A549 treated with Mapracorat at 1 μM for 4 hours (cell line): ENCODE measurements at places on chromosomes 11 and 22. TPM values are rescaled to one million over a fixed set of nuclear protein-coding genes. Genes with fewer than 3 reads are reported as not detected.

KDM4E gene
- not detected in 5 replicates for total RNA-seq

CARS1 gene
- total RNA-seq: 55.5 to 69.6 TPM (median 60.2 TPM) in 5 replicates

SLC5A1 gene
- total RNA-seq: 0.06 TPM in 1 of 5 replicates, not detected in the others

TMEM121B gene
- total RNA-seq: 0.09 to 0.25 TPM (median 0.14 TPM) in 5 replicates

PRRG4 gene
- total RNA-seq: 1.5 to 1.8 TPM (median 1.6 TPM) in 5 replicates

SHANK3 gene
- 2.7 to 5.5 TPM (median 4.5 TPM) in 5 replicates for total RNA-seq

MS4A3 gene
- total RNA-seq: not detected in 5 replicates

RCOR2 gene
- 0.87 to 1.3 TPM (median 0.93 TPM) in 5 replicates for total RNA-seq

FBXO3 gene
- total RNA-seq: 19.2 to 28.1 TPM (median 26.1 TPM) in 5 replicates

LMNTD2 gene
- total RNA-seq: 2.0 to 3.0 TPM (median 2.7 TPM) in 5 replicates

OR51B2 gene
- not detected in 5 replicates for total RNA-seq

EXPH5 gene
- 0.01 to 0.05 TPM (median 0.03 TPM) in 5 replicates for total RNA-seq

SAA2 gene
- total RNA-seq: 0.26 TPM in 1 of 5 replicates, not detected in the others

ANGPTL5 gene
- total RNA-seq: 0.05 to 0.10 TPM in 2 of 5 replicates, not detected in the others

DRD2 gene
- not detected in 5 replicates for total RNA-seq

GGT1 gene
- 84.8 to 113 TPM (median 104 TPM) in 5 replicates for total RNA-seq

DRD4 gene
- total RNA-seq: 0.09 to 0.64 TPM (median 0.32 TPM) in 5 replicates

KIRREL3 gene
- total RNA-seq: 9.0 to 11.0 TPM (median 10.2 TPM) in 5 replicates

KRTAP5-3 gene
- total RNA-seq: not detected in 5 replicates

CEP126 gene
- total RNA-seq: 2.6 to 3.8 TPM (median 2.9 TPM) in 5 replicates

CCND1 gene
- 156 to 249 TPM (median 201 TPM) in 5 replicates for total RNA-seq

RTN4RL2 gene
- 49.0 to 100 TPM (median 88.4 TPM) in 5 replicates for total RNA-seq

ARHGAP8 gene
- total RNA-seq: 1.2 to 2.5 TPM (median 1.8 TPM) in 5 replicates

DNAJB7 gene
- total RNA-seq: not detected in 5 replicates

F2 gene
- 1.7 to 2.4 TPM (median 2.1 TPM) in 5 replicates for total RNA-seq

ENTHD1 gene
- total RNA-seq: not detected in 5 replicates

GLYATL1B gene
- not detected in 5 replicates for total RNA-seq

TMEM138 gene
- total RNA-seq: 87.0 to 115 TPM (median 93.5 TPM) in 5 replicates

MUC2 gene
- 0.06 to 0.23 TPM (median 0.11 TPM) in 5 replicates for total RNA-seq
